ENCODE measurements at places on chromosomes 5 and 9. TPM values are rescaled to one million over a fixed set of nuclear protein-coding genes. Genes with fewer than 3 reads are reported as not detected.

Gene SHISAL2B
- not detected for total RNA-seq

Gene SLC9A3
- 2.6 TPM for total RNA-seq

Gene RGS14
- 43.5 TPM for total RNA-seq

Gene BTNL8
- not detected for total RNA-seq

Gene IL4
- total RNA-seq = 2.5 TPM

Gene TRIM23
- total RNA-seq = 6.2 TPM

Gene LRRC19
- total RNA-seq = not detected

Gene TMC1
- not detected for total RNA-seq
